ENCODE measurements at places on chromosomes 11 and 22. TPM values are rescaled to one million over a fixed set of nuclear protein-coding genes. Genes with fewer than 3 reads are reported as not detected.

DNA sequence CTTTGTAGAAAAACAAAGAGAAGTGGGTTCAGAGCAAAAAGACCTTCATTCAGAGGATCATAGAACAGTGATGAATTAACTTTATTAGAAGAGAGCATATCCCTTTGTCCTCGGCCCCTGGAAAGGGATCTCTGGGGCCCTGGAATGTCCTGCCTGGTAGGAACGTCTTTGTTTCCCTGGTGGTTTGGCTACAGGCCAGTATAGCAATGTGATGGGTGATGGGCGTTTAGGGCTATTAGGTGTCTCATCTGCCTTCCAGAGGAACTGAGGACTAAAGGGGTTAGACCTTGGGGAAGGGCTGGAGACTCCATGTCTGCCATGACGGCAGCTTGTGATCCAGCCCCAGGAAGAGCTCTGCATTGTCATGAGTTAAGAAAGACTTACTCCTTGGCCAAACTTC, 9.1 kb downstream of the APOL4 start:
- peak; percentile 52 for DNase-seq

DNA sequence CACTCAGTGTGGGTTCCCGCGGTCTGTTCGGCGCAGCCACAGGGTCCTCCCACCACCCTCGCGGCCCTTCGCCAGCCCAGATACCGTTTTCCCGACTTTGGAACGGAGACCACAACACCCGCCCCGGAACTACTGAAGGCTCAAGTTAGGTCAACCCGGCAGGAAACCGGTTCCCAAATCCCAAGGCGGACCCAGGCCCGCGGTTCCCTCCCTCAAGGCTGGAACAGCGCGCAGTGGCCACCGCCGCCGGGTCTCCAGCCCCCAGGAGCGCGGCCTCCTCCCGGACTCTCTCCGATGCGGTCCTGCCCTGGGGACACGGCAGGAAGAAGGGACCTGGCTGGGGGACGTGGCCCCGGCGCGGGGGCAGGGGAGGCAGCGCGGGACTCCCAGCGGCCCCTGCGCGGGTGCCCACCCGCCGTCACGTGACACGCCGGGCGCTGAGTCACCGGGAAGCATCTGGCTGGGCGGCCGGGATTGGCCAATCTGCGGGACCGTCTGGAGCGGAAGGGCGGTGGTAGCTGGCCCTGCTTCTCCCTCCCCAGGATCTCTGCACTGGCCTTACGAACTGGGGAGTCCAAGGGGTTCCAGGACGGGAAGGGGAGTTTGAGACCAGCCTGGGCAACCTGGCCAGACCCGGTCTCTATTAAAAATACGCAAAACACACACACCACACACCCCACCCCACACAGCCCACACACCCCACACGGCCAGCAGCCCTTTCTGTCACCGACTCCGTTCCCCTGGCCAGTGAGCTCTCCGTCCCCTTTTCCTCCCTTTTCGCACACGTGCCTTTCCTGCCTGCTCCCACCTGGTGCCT, 21.5 kb upstream of the MALAT1 start:
- peak; percentile 97 for DNase-seq

DNA sequence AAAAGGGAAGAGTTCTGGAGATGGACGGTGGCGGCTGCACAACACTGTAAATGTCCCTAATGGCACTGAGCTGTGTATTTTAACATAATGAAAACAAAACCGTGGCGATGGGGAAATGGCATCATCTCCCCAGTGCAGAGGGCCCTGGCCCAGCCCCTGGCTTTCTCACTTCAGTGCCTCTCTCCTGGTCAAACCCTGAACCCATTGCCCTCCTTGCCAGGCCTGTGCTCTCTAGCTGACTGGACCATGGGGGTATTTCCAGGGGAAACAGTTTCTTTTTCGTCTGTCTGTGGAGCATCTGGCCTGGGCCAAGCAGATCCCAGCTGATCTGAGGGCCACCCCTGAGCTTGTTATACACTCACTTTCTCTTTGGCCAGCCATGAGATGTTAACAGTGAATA, 17.4 kb upstream of the NAP1L4 start:
- no peak for DNase-seq

DNA sequence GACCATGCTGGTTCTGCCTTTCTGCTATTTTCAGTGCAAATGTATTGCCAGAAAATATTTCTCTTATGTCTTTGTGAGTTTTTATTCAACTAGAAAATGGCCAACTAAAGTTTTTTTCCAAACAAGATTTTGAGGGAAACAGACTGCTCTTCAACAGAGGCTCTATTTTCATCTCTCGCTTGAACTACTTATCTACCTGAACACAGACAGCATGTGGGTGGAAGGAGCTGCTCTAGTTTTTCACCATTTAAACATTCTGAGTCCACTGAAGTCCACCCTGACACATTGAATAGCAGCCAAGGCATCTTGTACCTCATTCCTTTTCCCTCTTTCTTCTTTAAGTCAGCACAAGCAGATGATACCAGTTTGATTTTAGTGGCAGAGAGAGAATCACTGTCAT, 9.8 kb upstream of the OR9I1 start:
- no peak for DNase-seq

- DNase-seq: peak; percentile 53
Observed at GRCh38 chr11:83836883-83837654, 550.9 kb upstream of the CCDC90B start.

- DNase-seq: peak; percentile 28
Observed at GRCh38 chr11:83063073-83063754, 8.5 kb downstream of the RAB30 start.

GRCh38 chr11:117546431-117547194, 219.0 kb downstream of the CEP164 start:
- no peak for DNase-seq

DNA sequence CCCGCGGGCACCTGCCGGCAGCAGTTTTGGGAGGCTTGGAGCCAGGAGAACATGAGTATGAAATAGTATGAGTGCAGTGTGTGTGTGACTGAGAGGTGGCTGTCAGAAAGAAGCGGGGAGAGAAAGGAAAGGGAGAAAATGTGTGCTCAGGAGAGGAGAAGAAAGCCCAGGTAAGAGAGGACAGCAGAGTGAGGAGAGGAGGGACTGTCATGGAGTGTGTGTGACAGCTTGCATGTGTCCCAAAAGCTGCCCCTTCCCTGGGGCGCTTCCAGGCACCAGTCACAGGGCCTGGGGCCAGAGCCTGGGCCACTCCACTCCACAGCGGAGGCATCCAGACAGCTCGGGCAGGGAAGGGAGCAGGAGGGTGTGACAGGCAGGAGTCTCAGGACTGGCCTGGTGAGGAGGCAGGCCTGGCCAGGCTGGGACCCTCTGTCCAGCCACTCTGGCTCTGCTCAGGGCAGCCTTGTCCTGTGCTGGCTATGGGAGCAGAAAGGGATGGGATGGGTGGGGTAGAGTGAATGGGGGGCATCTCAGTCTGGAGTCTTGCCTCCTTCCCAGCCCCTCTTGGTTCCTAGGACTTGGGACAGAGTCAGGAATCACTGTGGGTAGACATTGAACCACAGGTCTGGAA, 949 bp downstream of the MMP11 start:
- no peak for DNase-seq

DNA sequence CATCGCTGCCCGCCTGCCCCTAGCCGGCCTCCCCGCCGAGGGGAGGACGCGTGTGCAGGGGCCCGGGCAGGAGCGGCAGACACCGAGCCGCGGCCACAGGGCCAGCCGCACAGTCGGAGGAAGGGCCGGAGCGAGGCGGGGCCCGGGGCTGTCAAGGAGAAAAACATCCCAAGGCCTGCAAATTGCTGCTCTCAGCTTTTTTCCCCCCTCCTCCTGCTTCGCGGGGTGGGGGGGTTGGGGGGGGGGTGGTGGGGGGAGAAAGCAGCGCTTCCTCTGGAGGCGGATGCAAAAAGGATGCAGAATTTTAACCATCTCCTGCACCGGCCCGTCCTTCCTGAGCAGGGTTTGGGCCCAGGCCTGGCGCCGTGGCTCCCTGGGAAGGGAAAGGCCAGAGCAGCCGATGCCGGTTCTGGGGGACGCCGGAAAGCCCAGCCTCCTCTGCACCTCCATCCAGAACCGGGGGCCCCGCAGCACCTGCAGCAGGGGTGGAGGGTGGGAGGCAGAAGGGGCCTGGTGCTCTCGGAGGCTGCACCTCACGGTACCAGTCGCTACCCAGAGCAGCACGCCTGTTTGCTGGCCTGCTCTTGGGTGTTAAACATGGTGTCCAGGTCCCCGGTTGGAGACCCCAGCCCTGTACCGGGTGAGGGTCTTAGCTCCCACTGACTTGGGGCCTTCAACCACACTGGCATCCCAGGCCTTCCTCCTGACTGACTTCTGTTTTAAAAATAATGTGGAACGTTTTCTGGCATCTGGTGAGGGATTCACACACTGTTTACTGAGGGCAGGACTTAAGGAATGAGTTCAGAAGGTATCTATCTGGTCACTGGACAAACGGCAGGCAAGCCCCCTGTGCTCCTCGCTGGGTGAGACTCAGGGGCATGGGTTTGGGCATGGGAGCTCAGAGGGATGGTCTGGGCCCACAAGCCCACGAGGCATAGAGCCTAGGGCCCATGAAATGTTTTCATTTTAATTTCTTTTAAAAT, 77.4 kb upstream of the WNT7B start:
- DNase-seq: peak; percentile 84

GRCh38 chr22:45692549-45692948, 20.9 kb downstream of the ATXN10 start:
- peak; percentile 49 for DNase-seq

DNA sequence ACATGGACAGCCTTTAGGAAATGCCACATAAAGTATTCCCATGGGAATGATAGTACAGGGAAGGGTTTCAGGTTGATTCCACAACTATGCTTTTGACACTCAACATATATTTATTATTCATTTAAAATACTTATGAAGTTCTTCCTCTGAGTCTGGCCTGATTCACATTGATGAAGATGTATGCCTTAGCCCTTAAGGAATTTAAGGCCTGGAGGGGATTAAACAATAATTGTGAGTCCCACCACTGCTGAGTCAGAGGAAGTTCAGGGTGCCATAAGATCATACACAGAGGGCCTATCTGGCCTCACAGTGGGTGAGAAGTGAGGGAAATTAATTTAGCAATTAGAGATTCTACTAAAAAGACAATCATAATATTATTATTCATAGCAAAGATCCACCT, 161.1 kb upstream of the SNX19 start:
- DNase-seq: no peak

DNA sequence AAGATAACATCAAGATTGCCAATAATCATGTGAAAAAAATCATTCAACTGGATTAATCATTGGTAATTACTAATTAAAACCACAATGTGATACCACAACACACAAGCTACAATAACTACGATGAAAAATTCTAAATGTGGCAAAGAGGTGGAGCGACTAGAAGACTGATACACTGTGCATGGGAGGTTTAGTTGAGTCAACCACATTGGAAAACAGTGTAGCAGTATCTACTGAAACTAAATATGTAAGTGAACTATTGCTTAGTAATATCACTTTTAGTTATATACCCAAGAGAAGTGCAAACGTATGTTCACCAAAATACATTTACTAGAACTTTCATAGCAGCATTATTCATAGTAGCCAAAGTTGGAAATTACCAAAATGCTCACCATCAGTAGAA, 359.9 kb downstream of the ETS1 start:
- DNase-seq: no peak

- peak; percentile 64 for DNase-seq
Observed at GRCh38 chr11:128691802-128692752, 1.8 kb upstream of the FLI1 start.

- peak; percentile 56 for DNase-seq
Observed at GRCh38 chr11:15967166-15967565, 389.2 kb downstream of the SOX6 start.

GRCh38 chr11:75554258-75555022, 7.6 kb upstream of the SERPINH1 start:
- peak; percentile 98 for DNase-seq

GRCh38 chr11:82634091-82634490, 99.6 kb downstream of the FAM181B start:
- DNase-seq: no peak

DNA sequence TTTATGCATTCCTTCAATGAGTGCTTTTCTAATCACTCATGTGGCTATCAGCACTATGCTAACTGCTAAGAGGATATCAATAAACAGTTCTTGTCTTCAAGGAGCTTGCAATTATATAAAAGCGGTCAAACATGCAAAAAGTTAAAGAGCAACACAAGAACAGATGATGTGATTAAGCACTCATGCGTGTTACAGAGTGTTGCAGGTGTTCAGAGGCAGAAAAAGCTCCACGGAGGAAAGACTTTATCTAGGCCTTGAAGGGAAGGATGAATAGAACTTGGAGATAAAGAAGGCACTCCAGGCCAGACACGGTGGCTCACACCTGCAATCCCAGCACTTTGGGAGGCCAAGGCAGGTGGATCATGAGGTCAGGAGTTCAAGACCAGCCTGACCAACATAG, 13.6 kb downstream of the CD3E start:
- DNase-seq: no peak

GRCh38 chr11:56172256-56172830, 4.1 kb upstream of the OR5J2 start:
- DNase-seq: no peak

GRCh38 chr22:38467904-38468442, at the start of gene KDELR3:
TSS of gene KDELR3 (plus strand) at chr22:38468096. CDS start at chr22:38468234, 138 bp downstream.
- DNase-seq: peak; percentile 65

DNA sequence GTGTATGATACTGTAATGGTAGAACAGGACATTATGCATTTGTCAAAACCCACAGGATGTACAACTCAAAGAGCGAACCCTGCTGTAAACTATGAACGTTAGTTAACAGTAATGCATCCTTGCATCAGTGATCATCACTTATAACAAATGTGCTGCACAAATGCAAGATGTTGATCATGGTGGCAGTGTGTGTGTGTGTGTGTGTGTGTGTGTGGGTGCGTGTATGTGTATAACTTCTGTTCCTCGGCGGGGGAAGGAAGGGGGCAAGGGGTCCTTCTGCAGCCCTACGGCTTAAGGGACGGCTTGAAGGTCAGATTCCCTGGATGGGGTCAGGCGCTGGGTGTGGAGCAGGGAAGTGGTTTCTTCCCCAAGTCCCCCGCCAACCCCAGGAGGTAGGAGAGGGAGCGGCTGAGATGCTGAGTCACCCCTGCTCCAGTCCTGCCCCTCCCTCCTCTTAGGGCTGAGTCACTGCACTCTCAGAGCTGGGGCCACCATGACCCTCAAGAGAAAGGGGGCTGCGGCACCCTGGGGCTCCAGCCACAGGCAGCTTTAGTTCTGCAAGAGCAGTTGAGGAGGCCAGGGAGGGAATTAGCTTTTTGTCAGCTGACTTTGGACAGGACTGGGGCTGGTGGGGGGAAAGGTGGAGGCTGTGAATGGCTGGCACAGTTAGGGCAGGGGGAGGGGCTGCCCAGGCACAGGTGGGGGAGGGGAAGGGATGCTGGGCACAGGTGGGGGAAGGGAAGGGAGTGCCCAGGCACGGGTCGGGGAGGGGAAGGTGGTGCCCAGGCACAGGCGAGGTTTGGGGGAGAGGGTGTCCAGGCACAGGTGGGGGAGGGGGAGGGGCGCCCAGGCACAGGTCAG, 8.8 kb upstream of the CTSD start:
- DNase-seq: peak; percentile 82

DNA sequence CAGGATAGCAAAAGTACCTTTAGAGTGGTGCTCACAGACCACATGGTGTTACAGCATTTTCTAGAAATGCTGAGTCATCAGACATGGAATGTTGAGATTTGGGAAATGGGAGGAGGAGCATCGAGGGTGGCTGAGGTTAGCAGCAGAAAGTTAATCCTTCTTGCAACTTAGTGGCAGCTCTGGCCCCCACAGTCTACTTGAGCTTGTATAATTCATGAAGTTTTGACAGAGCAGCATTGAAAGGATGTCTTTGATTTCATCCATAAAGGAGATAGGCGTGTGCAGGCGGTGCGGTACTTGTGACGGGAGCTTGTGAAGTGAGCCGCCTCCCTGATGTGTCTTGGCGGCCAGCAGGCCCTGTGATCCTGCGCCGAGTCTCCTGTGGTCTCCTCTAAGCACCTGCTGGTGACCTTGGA, 330.5 kb downstream of the TBC1D22A start:
- no peak for DNase-seq

The ZDHHC8 gene
- total RNA-seq: 4.2 TPM

The HBB gene
- not detected for total RNA-seq

The CREB3L1 gene
- total RNA-seq: 0.20 TPM

The KCNK4 gene
- total RNA-seq: not detected

All from lung microvascular endothelial cell (primary cell).